DMS 273 treated with DMSO at 0.1 percent for 48 hours (cell line): ENCODE measurements at places on chromosomes 7 and 10.

- DNase-seq: no peak
Measured at GRCh38 chr10:62626079-62626478, 178.4 kb upstream of the ADO start.

- no peak for DNase-seq
Measured at GRCh38 chr10:122112021-122112616, 123.2 kb downstream of the TACC2 start.

DNA sequence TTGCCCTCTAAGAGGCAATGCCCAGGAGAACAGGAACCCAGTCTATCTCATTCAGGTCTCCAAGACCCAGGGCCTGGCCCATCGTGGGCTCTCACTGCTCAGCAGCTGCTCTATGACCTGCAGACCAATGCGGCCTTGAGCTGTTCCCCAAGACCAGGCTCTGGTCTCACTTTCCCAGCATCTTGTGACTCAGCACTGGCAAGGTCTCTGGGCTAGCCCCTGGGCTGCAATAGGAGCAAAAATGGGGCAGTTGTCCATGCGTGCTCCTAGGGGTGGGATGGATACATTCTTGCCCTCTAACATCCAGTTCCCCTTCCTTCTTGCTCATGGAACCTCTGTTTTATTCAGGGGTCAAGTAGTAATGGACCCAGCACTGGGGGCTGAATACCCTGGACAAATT lies 13.5 kb downstream of the GCK start:
- DNase-seq: no peak

DNA sequence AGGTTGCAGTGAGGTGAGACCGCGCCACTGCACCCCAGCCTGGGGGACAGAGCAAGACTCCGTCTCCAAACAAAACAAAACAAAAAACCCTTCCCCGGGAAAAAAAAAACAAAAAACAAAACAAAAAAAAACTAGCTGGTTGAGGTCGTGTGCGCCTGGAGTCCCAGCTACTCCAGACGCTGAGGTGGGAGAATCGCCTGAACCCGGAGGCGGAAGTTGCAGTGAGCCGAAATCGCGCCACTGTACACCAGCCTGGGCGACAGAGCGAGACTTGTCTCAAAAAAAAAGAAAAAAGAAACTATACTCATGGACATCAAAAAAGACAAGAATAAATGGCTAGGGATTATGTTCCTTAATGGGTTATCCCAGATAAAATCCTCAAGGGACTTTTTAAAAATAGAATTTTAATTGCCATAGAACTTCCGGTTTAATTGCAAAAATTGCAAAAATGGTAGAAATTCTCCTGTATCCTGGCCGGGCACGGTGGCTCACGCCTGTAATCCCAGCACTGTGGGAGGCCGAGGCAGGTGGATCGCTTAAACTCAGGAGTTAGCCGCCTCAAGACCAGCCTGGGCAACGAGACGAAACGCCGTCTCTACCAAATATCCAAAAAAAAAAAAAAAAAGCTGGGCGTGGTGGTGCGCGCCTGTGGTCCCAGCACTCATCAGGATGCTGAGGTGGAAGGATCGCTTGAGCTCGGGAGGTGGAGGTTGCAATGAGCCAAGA lies 37.8 kb downstream of the KLHDC10 start:
- DNase-seq: no peak

DNA sequence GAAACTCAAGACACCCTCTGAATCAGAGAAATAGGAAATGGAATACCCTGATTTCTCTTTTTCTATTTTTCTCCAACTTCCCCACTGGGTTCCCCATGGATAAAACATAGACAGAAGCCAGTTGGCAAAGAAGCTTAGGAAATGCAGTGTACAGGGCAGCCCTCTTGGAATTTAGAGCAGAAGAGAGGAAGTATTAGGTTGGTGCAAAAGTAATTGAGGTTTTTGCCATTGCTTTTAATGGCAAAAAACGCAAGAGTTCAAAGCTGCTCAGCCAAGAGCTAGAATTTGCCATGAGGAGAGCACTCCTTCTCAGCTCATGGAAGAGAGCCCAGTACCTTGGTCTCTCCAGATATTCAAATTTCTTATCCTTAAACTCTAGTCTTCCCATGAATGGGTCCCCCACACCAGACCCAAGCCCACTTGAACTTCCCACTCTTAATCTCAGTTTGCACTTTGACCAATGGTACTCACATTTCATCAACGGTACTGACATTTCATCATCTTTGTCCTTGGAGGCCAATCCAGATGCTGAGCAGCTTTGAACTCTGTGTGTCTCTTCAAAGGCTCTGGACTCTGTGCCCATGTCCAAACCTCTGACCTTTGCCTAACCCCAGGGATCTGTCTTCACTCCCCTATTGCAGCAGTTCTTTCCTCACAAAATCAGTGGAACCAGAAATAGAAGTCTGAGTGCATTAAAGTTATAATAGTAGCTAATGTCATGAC lies 73.2 kb upstream of the PPP1R3C start:
- no peak for DNase-seq
